Activated CD4-positive, alpha-beta T cell treated with anti-CD3 and anti-CD28 coated beads for 4 hours (primary cell): ENCODE measurements at places on chromosomes 3 and 15.
A peak's percentile ranks its signal among the peaks of the same experiment; 100 is the strongest.

DNA sequence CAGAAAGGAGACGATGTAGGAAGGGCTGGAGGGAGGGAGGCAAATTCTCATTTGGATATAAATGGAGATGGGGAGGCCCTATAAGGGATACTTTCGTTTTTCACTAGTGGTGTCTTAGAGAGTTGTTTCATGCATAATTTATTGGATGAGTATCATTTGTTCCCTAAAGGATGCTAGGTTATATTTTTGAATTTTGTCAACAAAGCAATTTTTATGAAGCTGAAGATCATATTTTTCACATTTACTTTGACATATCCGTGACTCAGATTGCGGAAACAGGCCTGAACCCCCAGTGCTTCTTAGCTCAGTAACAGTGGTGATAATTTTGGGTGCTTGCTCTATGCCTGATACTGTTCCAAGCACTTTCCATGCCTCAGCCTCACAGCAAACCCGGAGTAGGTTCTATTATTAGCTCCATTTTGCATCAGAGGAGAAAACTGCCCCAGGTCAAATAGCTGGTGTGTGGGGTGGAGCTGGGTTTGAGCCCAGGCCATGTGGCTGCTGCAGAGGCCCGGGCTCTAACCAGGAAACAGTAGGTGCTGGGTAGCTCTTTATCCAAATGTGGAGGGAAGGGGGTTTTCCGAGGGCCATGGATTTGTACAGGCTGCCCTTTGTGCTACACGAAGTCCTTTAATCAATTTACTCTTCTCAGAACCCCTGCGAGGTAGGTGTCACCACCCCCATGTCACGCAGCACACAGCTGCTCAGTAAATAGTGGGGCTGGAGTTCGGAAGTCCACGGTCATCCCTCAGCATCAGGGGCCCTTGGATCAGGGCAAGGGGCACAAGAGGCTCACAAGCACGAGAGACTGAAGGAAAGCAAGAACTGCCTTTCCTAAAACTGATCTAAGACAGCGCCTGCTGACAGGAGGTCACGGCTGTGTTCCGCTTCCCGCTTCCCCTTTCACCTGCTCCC is 99.1 kb downstream of the SLC49A4 start:
- DNase-seq, result no peak

- DNase-seq, result no peak
These were observed 181.3 kb downstream of the SNRPN start for GRCh38 chr15:25136119-25136518.

GRCh38 chr15:23994273-23994672 is 307.2 kb upstream of the NDN start:
- DNase-seq, result no peak

DNA sequence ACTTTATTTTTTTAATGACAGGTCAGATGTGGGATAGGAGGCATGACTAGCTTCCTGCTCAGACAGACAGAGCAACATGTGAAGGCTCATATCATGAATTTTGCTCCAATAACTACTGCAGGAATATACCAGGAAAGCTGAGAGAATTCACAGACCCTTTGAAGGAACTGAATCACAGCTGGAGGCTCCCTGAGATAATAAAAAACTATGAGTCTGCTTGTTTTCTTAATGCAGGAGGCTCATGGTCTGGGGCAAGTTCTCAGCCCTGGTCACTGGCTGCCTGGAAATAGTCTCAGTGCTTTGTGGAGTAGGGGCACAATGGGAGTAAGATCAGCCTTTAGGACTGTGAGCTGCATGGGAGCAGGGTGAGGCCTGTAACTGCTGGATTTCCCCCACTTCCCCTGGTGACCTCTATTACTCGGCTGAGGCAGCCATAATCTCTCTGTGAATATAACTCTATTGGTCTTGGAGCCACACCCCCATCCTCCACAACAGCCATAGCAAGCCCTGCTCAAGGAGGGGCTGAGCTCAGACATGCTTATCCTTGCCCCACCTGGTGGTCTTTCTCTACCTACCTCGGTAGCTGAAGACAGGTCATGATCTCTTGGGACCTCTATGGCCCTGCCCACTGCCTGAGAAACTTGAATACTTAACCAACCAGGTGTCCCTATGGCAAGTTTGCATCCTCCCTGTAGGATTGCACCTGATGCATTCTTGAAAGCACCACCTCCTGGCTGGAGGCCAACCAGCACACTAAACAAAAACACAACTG is 281.6 kb upstream of the TMCO5A start:
- no peak for DNase-seq

- DNase-seq, result no peak
These were observed 56.0 kb upstream of the FAM3D start for GRCh38 chr3:58722561-58722960.

GRCh38 chr3:65436580-65436979 is 602.1 kb downstream of the MAGI1 start:
- no peak for DNase-seq

GRCh38 chr3:41362638-41363559 is 163.6 kb downstream of the CTNNB1 start:
- no peak for DNase-seq

GRCh38 chr15:91124132-91124531 is 24.1 kb downstream of the SV2B start:
- no peak for DNase-seq

DNA sequence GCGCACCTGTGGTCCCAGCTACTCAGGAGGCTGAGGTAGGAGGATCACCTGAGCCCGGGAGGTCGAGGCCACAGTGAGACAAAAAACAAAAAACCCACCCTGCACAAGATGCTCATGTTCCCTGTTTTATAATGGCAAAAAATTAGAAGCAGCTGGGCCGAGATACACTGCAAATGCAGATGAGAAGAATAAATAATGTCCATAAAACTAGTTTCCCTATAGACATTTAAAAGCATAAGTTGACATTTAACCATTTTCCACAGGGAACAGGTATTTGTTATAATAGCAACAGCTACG is 537 bp upstream of the SCAP start:
- no peak for DNase-seq

- no peak for DNase-seq
These were observed 57.5 kb upstream of the GSK3B start for GRCh38 chr3:120151791-120152190.

DNA sequence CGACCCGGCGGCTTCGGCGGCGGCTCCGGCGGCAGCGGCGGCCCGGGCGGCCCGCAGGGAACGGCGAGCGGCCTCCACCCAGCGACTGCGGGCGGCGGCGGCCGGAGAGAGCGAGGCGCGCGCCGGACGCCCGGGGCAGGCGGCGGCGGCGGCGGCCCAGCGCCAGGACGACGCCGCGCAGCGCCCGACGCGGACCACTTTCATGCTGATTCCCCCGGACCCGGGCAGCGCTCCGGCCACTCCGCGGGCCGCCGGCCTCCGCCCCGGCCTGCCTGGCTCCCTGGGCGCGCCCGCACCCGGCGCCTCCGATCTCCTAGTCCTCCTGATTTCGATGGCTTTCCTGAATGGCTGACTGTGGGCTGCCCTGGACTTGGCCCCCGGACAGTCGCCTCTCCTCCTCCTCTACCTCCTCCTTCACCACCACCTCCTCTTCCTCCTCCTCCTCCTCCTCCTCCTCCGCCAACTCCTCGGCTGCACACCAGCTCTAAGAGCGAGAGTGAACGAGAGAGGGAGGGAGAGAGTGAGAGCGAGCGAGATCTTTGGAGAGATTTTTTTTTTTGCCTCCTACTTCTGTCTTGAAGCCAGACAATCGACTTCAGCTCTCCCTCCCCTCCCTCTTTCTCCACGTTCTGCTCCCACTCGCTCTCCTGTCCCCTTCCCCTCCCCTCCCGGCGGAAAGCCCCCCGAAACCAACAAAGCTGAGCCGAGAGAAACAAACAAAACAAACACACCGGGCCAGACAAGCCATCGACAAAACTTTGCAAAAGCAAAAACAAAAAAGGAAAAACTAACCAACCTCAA is 844 bp downstream of the NR2F2 start:
- DNase-seq, result no peak

- no peak for DNase-seq
These were observed 44.4 kb downstream of the PDZRN3 start for GRCh38 chr3:73580343-73580742.

DNA sequence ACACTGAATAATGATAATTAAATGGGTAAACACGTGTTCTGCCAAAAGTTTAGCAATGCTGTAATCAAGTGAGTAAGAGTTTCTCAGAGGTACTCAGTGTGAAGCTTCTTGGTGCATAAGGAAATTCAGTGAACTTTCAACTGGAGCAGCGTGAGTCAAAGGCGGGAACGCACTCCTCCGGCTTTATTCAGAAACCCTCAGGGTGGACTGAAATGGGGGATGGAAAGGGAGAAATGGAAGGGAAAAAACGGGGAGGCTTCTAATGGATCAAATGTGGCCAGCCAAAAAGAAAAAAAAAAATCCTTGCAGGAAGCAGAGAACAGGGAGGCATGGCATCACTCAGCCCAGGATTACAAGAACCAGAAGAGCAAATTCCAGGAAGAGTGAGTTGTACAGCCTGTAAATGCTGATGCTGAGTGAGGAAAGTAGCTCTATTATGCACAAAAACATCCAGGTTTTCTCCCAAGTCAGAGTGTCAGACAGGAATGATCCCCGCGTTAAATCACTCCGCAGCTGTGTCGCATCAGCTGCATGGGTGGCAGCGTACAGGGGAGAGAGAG is 85.3 kb downstream of the ASB7 start:
- no peak for DNase-seq

DNA sequence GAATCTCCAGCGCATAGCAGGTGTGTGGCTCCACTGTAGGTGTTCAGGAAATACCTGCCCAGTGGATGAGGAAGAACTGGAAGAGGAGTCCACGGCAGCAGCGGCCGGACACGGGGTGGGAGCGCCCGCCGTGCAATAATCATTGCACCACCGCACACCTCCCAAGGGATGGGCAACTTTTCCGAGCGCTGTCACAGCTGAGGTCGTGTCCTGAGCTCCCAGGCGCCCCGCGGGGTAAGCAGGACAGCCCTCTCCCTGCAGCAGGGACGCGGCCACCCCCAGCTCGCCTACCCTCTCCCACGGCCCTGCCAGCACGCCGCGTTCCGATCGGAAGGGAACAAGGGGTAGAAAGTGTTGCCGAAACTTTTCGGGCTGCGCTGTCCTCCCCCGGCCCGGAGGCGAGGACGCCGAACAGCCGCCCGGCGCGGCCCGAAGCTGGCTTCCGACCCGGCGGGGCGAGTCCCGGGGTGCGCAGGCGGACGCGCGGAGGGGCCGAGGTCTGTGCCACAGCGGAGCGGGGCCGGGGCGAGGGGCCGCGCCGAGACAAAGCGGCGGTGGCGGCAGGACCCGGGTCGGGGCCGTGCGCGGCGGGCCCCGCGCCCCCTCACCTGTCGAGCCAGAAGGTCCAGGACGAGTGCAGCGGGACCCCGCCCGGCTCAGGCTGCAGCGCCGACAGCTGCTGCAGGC is 475 bp downstream of the EIF4E3 start:
- peak; percentile 23 for DNase-seq

DNA sequence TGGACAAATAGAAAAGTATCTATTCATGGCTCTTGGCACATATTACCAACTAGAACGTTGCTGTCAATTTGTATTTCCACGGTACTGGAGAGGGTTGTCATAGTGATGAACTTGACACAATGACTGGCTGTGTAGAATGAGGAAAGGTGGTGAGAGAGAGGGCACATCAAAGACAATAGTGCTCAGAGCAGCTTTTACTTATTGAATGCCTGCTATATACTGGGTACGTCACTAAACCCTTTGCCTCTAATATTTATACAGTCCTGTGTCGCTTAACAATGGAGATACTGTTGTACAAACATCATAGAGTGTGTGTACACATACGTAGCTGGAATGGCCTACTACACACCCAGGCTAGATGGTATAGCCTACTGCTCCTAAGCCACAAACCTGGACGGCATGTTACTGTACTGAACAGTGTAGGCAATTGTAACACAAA is 8.3 kb downstream of the TMPRSS7 start:
- no peak for DNase-seq

- DNase-seq, result no peak
These were observed 104.3 kb downstream of the CD47 start for GRCh38 chr3:107986505-107986904.
